Effector memory CD4-positive, alpha-beta T cell (primary cell): ENCODE measurements at places on chromosomes 7 and 10.

DNA sequence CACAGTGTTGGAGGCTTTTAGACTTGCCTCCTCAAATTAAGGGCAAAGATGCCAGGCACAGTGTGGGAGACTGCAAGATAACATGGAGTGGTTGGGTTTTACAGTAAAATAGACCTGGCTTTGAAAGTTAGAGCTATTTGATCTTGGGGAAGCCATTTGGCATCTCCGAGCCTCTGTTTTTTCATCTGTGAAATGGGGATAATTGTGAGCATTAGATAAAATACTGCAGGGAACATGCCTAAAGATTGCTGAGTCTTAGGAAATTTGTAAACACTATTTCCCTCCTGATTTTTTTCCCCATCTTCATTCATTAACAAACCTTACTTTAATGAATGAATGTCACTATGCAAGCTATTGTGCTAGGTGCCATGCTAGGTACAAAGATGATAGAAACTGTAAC, 241.3 kb upstream of the SLC26A5 start:
- DNase-seq = no peak

GRCh38 chr10:131575877-131576276, 264.4 kb upstream of the TCERG1L start:
- DNase-seq = no peak

DNA sequence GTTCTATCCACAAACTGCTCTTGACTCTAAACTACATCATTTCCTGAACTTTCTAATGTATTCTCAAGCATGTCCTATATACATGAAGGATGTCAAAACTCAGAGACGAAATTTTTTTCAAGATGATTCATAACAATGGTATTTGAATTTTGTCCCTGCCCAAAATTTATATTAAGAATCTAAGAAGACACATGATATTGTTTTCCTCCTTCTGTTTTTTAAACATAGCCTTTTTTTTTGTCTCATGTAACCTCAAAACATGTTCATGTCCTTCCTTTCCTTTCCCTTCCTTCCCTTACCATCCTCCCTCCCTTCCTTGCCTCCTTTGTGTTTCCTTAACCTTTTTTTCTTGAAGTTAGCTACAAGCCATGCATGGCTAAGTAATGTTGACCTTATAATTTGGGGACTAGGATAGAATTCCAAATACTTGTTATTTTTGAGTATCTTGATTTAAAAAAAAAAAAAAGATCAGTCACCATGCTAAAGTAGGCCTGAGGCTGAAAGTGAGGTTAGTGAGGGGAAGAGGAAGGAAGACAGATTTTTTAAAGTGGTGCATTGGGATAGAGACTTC, 163.0 kb downstream of the SUGCT start:
- no peak for DNase-seq

DNA sequence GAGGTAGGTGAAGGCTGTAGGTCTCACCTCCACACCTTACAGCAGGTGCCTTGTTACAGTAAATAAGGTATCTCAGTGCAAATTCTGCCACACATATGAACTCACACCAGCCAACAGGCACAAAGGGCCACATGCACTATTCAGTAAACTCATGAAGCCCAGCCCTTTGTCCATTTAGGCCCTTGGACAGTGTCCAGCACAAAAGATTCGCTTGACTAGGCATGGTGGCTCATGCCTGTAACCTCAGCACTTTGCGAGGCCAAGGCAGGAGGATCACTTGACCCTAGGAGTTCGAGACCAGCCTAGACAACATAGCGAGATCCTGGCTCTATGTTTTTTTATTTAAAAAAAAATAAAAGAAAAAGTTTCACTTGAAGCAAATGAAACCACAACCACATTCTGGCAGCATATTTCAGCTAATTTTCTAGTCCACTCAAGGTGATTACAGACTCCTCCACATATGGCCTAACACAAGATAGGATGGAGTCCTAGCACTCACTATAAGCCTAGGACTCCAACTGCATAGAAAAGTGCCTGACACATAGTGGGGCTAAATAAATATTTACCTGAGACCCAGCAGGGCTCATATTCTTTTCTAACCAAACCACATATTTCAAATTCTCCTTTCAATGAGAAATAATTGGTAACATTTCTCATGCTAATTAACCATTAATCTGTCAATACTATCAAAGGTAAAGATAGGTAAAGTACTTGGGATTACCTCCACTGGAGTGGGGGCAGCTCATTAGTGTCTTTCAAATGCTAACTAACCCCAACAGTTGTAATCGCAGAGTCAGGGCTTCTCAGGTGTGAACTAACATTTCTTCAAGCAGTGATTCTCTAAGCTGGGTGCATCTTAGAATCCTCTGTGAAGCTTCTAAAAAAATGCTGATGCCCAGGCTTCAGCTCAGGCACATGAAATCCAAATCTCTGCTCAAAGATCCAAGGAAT, 4.5 kb upstream of the ANKRD1 start:
- DNase-seq = no peak

GRCh38 chr10:12703813-12704212, 297.7 kb downstream of the CCDC3 start:
- no peak for DNase-seq

GRCh38 chr10:51170518-51171245, 96.4 kb downstream of the PRKG1 start:
- DNase-seq = no peak

GRCh38 chr7:66198469-66198868, 6.7 kb upstream of the TPST1 start:
- no peak for DNase-seq

DNA sequence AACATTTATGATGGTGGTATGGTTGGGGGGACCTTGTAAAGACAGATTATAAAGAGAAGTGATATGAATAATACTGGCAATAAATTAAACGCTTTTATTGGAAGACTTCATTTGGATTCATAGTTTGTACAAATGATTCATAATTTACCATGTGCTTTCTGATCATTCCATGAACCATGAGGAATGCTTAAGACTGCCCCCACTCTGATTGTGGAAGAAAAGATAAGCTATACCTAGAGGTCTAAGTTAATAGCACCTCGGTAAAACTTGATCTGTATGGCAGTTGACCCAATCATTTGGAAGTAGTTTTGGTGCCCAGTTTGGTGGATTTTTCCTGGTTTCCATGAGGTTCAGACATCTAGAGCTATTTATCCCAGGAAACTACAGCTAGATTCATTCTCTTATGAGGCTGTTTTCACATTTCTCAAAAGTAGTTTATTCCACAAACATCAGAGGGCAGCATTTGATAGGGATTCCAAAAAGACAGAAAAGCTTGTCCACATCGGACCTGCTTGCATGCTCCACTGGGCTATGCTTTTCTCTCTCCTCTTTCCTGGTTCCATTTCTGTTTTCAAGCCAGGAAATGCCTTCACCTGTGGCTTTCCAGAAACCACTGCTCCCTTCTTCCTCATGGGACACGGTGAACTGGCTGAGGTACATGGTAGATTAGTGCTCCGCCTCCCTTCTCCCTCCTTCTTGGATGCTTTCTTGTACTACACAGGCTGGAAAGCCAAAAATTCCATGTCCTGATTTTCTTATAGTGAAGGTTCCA, 29.2 kb downstream of the TFAM start:
- no peak for DNase-seq

DNA sequence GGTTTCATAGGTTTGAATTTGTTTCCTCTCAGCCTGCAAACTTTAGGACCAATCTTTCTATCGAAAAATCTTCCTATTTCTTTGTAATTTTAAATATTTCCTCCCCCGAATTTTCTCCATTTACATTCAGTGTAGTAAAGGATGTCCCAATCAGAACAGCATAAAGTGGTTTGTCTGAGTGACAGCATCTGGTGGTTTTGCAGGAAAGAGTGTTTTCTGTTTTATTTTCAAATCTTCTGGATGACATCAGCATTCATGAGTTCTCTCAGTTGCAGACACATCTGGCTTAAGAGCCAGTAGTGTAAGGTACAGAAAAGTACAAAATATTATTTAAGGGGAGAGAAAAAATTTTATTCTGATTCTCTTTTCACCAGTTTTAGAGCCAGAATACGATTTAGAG, 634.8 kb downstream of the PHTF2 start:
- DNase-seq = no peak

- DNase-seq = no peak
These were observed 68.5 kb downstream of the INPP5A start for GRCh38 chr10:132606031-132606491.

DNA sequence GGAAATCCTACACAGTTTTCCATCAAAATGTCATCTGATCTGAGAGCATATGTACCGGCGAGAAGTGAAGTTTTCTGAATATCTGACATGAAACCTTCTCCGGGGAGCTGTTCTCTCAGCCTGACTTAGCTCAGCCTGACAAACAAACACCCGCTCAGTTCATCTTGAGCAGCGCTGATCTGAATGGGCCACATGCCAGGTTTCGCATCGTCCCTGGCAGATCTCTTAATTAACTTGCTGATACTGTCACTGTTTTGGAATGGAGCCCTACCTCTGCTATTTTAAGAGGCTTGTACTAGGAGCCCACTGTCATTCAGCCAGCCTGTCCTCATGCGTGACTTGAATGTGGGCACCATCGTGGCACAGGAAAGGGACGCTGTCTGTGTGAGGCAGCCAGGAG, 109.2 kb downstream of the STRA8 start:
- DNase-seq = no peak

GRCh38 chr7:132349075-132349474, 227.2 kb downstream of the PLXNA4 start:
- no peak for DNase-seq

GRCh38 chr10:107899075-107899474, 734.6 kb upstream of the SORCS1 start:
- no peak for DNase-seq

DNA sequence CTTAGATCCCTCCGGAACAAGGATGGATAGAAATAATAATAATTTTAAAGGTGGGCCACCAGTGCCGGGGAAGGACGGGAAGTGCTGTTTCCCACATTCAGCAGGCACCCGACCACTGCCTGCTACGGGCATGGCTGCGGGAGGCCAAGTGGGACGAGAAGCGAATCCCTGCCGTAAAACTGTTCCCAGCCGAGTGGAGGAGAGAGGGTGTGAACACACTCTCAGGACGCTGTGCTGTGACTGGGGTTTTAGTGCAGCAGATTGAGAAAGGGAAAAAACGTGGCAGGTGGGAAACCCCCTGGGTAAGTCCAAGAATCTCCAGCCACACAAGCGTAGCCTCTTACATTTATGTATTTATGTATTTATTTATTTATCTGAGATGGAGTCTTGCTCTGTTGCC, 158.8 kb downstream of the DNAJB6 start:
- DNase-seq = no peak

DNA sequence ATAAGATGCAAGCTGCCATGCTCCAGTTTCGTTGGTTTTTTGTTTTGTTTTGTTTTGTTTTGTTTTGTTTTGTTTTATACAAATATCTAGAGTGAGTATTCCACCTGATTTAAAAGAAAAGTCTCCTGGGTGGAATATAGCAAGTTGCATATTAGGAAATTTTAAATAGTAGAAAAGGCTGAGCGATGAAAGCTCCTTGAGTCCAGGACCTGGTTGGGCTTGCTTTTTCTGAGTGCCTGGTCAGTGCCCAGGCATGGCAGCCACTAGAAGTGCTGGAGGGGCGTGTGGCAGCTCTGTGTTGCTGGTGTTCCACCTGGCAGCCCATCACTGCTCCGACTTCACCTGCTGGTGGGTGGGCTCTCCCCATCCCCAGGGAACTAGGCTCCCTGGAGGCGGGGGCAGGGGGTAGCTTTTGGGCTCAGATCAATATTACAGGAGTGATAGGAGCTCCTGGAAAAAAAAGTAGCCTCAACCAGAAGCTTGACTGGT, 8.0 kb downstream of the COL17A1 start:
- no peak for DNase-seq

DNA sequence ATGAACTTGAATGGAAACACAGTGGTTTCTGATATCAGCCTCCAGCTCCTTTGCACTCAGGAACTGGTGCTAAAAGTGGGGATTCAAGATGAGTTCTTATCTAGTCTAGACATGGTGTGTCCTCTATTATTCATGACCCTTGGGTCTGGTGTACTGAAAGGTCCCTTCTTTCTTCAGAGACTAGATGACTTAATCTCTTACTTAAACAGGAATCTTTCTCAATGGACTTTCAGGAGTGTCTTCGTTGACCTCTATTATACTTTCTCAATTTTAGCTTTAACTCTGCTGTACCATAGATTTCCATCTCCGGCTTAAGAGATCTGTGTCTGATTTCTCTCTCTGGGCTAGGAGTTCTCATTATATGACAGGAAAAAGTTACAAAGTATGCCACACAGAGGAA, 83.5 kb upstream of the INHBA start:
- DNase-seq = no peak

- no peak for DNase-seq
These were observed 120.0 kb downstream of the SEC23IP start for GRCh38 chr10:120012566-120012965.

DNA sequence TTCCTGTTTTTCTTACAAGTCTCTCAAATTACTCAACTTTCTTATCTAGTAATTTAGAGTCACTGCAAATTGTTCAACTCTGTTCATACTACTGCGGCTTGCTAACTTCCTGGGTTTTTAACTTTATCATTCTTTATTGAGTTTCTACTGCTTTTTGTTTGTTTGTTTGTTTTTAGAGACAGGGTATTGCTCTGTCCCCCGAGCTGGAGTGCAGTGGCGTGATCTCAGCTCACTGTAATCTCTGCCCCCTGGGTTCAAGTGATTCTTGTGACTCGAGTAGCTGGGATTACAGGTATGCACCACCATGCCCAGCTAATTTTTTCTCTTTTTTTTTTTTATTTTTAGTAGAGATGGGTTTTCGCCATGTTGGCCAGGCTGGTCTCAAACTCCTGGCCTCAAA, 182.9 kb downstream of the TSPAN12 start:
- DNase-seq = no peak

GRCh38 chr10:101493782-101494281, 94.2 kb downstream of the POLL start:
- DNase-seq = no peak
